ENCODE measurements at places on chromosomes 7 and 10.

DNA sequence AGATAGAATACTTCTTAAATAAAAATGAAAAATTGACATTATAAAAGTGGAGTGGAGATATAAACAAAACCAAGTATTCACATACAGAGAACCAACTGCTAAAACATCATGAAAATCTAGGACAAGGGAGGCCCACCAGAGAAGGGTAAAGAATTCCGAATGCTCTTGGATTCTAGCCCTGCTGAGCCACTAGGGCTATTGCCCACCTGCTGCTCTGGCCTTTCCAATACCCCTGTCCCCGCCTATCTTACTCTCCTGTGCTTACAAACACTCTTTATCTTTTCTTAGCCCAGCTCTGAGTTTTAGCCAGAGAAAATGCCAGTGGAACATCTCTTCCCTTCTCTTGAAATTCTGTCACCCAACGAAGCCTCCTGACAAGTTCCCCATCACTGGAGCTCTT, 100.3 kb downstream of the MACC1 start:
- no peak for DNase-seq

GRCh38 chr7:117146059-117146458, 176.8 kb downstream of the WNT2 start:
- DNase-seq, result no peak

- no peak for DNase-seq
Measured at GRCh38 chr7:99596408-99596955, 1.6 kb upstream of the TMEM225B start.

- DNase-seq, result no peak
Measured at GRCh38 chr10:84012831-84013458, 126.4 kb upstream of the GHITM start.

DNA sequence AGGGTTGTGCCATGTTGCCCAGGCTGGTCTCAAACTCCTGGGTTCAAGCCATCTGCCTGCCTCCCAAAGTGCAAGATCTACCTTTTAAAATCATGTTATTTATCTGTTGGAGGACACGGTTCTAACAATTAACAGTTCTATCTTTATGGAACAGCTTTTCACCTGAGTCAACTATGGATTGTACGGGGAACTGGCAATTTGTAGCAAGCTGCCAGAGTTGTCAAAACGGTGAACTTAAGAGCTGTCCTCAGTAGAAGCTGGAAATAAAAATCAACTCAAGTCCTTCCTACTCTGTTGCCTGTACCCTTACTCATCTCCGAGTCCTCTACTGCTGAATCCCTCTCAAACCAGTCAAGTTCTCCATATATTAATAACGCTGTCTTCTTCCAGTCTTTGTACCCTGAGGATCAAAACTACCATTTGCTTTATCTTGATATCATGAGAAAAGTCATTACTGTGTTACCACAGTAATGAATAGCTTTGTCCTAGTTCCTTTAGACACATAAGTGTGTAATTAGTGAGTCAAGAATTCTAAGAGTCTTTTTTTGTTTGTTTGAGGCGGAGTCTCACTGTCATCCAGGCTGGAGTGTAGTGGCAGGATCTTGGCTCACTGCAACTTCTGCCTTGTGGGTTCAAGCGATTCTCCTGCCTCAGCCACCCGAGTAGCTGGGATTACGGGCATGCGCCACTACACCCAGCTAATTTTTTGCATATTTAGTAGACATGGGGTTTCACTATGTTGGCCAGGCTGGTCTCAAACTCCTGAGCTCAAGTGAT, 28.2 kb downstream of the HBP1 start:
- no peak for DNase-seq

GRCh38 chr7:158559356-158559755, 28.3 kb downstream of the PTPRN2 start:
- no peak for DNase-seq

- no peak for DNase-seq
Measured at GRCh38 chr10:103451091-103451813, 918 bp downstream of the CALHM2 start.

DNA sequence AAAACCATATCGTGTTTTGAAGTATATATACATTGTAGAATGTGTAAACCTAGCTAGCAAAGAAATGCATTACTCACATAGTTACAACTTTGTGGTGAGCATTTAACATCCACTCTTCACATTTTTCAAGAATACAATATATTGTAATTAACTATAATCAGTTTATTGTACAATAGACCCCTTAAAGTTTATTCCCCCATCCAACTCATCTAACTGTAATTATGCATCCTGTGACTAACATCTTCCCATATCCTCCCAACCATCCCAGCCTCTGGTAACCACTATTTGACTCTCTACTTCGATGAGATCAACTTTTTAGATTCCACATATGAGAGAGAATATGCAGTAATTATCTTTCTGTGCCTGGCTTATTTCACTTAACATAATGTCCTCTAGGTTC, 526.4 kb downstream of the KIF20B start:
- DNase-seq, result no peak

GRCh38 chr10:115095758-115096157, 2.6 kb downstream of the ATRNL1 start:
- DNase-seq, result no peak

DNA sequence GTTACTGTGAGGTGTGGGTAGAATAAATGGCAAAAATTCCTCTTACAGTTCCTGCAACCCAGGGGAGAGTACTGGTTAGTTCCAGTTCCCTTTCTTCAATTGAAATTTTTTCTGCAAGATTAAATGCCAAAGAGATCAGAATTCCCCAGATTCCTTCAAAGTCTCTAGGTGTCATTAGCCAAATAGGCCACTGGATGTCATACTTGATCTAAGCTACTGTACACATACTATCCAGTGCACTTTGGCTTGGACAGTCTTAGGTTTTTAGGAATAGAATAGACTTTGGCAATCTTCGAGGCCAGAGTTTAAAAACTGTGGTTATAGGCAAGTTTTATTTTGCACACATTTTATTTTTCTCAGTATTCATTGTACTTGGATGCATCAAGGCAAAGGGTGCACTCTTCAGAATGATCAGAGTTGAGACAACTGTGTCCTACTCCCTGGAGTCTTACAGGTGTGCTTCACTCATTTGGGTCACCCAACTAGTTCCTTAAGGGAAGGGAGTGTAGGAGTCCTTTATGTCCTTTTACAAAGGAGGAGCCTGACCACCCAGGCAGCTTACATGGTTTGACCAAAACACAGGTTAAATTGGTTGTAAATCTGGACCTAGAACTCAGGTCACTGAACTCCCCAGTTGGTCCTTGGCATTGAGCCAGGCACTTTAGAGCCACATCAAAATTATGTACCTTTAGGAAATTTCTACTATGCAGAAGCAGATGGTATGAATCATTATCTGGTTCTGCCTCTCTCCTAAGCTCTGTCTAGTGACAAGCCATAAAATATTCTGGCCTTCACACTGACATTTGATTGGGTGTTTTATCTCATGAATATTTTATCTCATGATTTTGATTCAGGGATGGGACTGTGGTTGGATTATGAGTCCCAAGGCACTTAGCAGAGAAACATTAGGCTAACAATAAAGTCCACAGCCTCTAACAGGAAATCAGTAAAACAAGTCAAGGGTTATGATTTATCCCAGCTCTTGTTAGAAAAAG, 49.5 kb downstream of the ASAH2B start:
- DNase-seq, result no peak

- DNase-seq, result no peak
Measured at GRCh38 chr7:118281196-118281595, 56.7 kb downstream of the ANKRD7 start.

GRCh38 chr7:138729444-138729843, 28.3 kb upstream of the SVOPL start:
- DNase-seq, result no peak

GRCh38 chr7:87426160-87426559, 49.3 kb downstream of the ABCB4 start:
- DNase-seq, result no peak

DNA sequence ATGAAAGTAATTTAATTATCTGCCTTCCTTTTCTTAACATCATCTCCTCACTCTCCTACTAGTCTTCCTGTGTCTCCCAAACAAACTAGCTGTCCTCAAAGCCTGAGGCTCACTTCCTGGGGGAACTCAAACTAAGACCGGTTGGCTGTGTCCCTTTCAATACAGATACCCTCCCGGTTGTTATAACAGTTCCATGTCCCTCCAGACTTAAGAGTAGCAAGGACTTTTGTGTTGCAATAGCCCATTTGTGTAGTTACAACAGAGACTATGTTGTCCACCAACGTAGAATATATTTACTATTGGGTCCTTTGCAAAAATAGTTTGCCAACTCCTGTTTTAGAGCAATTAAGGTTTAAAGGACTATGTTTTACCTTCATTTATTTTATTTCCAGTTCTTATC, 8.6 kb upstream of the TARP start:
- DNase-seq, result no peak

GRCh38 chr7:139367438-139368155, 7.9 kb downstream of the LUC7L2 start:
- DNase-seq, result no peak

DNA sequence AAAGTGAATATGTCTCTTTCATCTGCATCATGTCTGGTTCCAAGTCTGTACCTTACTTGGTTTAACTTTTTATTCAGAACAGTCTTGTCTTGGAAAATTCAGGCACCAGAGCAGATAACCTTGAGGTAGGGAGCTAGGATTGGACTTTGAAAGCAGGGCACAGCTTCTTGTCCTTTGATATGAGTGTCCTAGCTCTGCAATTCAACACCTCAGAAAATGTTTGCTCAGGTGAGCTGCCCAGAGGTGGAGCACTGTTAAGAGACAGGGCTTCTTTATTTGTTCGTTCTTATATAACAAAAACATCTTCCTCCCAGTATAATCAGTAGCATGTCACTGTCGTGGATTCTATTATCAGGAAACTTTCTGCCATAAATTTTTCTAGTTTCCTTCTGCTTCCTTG, 118.3 kb downstream of the LRRC4 start:
- no peak for DNase-seq

DNA sequence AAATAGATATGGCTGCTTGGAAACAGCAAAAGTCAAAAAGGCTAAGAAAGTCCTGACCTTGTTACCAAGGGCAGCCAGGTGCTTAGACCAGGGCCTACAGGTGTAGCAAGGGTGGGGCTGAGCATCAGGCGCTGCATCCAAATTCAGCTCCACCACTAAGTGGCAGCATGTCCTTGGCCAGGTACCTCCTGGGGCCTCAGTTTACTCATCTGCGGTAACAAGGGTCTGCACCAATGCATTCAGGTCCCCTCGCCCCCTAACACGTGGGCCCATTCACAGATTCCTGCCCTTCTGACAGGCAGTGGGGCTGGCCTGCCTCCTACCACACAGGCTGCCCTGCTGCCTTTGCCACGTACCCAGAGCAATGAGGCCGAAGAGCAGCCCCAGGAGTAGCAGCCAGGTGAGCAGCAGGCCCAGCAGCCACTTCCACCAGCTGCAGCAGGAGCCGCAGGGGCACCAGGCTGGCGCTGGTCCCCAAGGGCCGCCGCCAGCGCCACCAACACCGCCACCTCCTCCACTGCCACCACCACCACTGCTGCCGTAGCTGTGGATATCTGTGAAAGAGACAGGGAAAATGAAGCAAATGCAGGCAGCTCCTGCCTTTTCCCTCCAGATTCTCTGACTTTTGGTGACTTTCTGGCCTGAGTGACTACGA, 28.9 kb downstream of the COL17A1 start:
- no peak for DNase-seq

DNA sequence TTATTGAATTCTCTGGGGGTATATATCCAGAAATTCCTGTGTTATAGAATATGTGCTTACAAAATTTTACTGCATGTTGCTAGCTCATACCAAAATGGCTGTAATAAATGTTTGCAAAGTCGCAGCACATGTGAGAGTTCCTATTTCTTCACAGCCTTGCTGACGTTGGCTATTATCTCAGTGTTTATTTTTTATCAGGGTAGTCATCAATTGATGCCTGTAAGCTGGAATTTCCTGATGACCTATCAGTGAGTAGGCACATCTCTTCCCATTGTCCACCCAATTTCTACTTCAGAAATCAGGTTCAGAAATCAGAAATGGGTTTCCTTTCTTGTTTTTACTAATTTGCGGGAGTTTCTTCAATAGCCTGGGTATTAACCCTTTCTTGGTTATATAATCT, 268.1 kb upstream of the FZD8 start:
- no peak for DNase-seq
